ENCODE measurements at places on chromosomes 2 and 18. TPM values are rescaled to one million over a fixed set of nuclear protein-coding genes. Genes with fewer than 3 reads are reported as not detected.
A peak's percentile ranks its signal among the peaks of the same experiment; 100 is the strongest.

CMPK2 gene
- 2.8 TPM for polyA plus RNA-seq

DNA sequence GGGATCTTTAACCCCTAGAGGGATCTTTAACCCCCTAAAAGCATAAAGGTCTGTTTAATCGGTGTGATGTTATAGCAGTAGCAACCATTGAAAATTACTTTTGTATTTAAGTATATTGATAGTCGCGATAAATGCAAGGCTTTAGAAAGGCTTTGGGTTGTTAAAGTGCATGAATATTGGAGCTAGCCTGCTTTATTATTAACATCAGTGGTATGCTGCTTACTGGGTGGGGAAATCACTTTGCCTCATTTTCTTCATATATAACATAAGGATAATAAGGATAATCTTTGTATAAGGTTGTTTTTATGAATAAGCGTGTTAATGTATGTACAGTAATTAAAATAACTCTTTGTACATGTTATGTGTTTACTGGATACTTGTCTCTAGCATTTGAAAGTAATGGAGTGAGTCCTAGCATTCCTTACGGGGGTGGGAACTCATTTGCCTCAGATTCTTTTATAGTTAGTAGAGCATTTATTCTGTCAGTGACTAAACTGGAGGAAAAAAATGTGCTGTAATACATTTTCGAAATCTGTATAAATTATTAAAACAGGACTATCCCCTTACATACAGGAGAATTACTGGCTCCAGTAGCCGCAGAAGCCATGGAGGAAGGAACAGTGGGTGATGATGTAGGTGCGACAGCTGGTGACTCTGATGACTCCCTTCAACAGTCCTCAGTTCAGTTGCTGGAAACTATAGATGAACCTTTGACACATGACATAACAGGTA, 122.2 kb downstream of the BIRC6 start:
- DNase-seq, result no peak

DNA sequence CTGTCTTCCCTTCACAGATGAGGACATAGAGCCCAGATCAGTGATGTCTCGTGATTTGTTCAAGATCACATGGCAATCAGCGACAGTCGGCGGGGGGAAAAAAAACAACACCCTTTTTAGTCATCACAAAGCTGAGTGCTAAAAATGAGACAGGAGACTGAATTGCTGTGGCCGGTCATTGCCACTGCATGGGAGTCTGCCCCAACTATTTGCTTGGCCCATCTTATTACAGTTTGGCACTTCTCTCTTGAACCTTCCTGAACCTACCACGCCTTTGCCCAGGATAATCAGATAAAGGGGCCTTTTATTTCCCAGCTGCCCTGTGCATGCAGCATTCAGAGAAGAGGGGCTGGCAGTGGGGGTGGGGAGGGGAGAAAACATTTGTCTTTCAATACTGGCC, 42.7 kb downstream of the SETBP1 start:
- no peak for DNase-seq

GRCh38 chr18:3294435-3295080, 32.6 kb downstream of the MYL12B start:
- no peak for DNase-seq

TRMT61B gene
- 18.4 TPM for polyA plus RNA-seq

- no peak for DNase-seq
Measured at GRCh38 chr2:216810399-216811160, 49.3 kb downstream of the TNP1 start.

DNA sequence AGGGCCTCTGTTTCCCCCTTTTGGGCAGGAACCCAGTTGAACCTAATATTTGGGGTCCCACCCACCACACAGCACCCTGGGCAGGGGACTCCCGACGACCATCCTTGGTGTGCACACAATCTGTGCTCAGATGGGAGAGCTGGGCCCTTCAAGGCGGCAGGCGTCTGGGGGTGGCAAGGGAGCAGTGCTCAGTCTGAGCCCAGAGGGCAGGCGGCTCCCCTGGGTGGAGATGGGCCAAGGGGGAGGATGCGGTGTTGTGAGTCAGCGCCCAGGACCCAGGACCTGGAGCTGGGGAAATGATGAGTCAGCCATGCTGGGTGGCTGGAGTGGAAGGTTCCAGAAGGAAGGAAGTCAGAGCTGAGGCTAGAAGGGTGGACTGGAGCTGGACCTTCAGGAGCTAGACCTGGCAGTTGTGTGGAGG, 3.8 kb downstream of the PROM2 start:
- DNase-seq, result no peak

- DNase-seq, result no peak
Measured at GRCh38 chr2:31802711-31803110, 208.1 kb downstream of the MEMO1 start.

GRCh38 chr2:66539452-66539851, 104.5 kb downstream of the MEIS1 start:
- no peak for DNase-seq

- DNase-seq, result no peak
Measured at GRCh38 chr2:172877826-172878225, 142.2 kb downstream of the RAPGEF4 start.

DNA sequence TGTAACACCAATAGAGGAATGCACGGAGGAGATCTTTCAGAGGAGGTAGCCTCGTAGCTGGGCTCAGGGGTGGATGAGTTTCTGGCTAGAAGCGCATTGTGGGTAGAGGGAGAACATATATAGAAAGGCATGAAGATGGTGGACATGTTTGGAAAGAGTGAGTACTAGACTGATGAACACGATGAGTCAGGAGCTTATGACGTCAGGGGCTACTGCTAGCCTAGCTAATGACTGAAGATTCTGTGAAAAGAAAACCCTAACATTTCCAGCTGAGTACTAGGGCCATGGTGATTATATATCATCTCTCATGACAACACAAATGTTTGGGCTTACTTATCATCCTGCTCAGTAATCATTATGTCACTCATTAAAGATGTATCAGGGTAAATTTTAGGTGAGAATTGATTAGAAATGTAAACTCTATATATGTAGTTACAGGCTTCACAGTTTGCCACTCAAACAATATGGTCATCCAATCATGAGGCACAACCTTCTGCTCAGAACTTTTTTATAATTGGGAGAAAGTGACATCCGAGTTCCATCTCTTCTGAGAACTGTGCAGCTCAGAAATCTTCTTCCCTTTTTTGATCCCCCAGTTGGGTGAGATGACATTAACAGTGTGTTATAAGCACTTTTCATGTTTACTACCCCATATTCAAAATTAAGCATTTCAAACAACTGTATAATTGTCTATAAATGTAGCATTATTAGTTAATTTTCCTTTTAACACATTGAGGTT, 22.2 kb upstream of the IL1RN start:
- no peak for DNase-seq

FBXO11 gene
- 21.9 TPM for polyA plus RNA-seq

RTTN gene
- 6.3 TPM for polyA plus RNA-seq

FZD7 gene
- 5.6 TPM for polyA plus RNA-seq

- DNase-seq, result no peak
Measured at GRCh38 chr2:216056739-216057138, 24.9 kb downstream of the PECR start.

GRHL1 gene
- 2.3 TPM for polyA plus RNA-seq

- no peak for DNase-seq
Measured at GRCh38 chr2:85972355-85972754, 83.6 kb upstream of the ST3GAL5 start.

CCDC85A gene
- 0.65 TPM for polyA plus RNA-seq

ERICH2 gene
- polyA plus RNA-seq, result 4.0 TPM

DNA sequence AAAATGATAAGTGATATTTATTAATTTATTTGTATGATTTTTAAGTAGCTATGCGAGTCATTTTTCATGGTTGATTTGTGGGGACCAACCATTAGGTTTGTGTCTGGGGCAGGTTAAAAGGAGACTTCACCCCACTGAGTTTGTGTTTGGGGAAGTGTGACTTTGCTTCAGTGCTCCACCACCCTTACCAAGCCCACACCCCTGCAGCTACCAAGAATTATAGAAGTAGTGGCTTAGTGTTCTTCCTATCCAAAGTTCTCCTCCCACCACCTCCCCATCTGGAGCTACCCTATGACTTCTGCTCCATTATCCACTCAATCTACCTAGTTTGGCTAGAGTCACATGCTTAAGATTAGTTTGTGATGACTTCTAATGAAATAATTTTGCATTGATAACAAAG, 182.1 kb upstream of the ZEB2 start:
- DNase-seq, result no peak

DNA sequence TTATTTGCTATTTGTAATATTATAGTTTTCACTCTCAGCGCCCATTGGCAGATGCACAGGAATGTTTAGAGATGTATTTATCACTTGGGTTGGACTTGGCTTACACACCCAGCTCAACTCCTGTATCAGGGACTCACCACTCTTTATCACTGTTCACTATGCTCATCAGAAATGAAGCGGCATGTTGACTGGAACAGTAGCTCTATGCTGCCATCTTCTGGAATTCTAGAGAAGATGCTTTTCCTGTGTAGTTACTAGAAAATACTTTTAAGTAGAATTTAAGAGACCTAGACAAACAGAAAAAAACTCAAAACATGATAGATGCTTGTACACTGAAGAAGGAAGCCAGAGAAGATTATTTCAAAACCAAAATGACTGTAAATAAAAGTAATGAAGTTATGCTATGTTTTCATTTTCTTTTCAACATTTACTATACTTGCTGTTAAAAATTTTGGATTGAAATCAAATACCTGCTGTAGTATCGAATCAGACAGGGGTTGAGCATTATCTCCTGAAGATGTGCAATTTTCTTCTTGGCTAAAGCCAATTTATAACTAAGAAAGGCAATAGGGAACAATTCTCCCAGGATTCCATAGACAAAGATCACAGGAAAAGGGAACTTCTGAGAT, 47.4 kb upstream of the NXPH2 start:
- peak; percentile 88 for DNase-seq

- no peak for DNase-seq
Measured at GRCh38 chr18:74450626-74451025, 6.5 kb downstream of the DIPK1C start.

DNA sequence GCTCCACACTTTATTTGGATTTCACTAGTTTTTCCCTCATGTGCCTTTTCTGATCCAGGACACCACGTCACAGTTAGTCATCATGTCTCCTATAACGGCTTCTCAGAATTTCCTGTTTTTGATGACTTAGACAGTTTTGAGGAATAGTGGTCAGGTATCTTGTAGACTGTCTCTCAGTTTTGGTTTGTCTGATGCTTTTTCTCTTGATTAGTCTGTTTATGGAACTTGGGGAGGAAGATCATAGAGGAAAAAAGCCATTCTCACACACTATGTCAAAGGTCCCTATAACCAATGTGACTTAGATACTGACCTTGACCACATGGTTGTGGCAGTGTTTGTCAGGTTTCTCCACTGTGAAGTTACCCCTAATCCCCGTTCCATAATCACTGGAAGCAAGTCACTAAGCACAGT, 89.0 kb downstream of the RAPH1 start:
- DNase-seq, result no peak

- no peak for DNase-seq
Measured at GRCh38 chr18:65852273-65852672, 101.5 kb downstream of the CDH7 start.

- DNase-seq, result no peak
Measured at GRCh38 chr18:54239601-54240000, 15.1 kb upstream of the MBD2 start.

VSNL1 gene
- 1.0 TPM for polyA plus RNA-seq

DNA sequence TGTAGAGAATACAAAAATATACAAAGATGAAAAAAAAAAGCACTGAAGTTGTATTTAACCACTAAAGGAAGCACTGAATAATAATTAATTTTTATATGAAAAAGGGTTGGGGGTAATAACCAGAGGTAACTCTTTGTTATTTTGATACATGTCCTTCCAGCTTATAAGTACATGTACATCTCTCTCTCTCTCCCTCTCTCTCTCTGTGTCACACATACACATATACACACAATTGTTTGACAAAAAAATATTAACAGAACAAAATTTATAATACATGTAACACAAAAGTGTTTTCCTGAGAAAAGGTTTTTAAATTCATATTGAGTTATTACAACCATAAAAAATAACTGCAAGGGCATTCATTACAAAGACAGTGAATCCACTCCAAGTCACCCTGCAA, 4.6 kb downstream of the WIPF1 start:
- no peak for DNase-seq

DNA sequence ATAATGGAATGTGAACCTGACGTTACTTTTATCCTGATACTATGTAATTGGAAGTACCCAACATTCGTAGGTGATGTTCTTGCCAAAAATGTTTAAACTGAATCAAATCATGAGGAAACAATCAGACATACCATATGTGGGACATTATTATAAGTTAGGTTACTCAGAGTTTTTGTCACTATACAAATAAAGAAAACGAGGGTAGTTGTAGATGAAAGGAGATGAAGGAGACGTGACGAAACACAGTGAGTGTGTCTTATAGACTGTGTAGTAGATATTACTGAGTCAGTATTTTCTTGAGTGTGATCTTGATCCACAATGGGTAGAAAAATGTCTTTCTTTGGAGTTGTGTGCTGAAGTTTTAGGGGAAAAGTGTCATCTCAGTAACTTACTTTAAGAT, 176.8 kb downstream of the ZNF407 start:
- DNase-seq, result no peak

DSG3 gene
- polyA plus RNA-seq, result not detected

DNA sequence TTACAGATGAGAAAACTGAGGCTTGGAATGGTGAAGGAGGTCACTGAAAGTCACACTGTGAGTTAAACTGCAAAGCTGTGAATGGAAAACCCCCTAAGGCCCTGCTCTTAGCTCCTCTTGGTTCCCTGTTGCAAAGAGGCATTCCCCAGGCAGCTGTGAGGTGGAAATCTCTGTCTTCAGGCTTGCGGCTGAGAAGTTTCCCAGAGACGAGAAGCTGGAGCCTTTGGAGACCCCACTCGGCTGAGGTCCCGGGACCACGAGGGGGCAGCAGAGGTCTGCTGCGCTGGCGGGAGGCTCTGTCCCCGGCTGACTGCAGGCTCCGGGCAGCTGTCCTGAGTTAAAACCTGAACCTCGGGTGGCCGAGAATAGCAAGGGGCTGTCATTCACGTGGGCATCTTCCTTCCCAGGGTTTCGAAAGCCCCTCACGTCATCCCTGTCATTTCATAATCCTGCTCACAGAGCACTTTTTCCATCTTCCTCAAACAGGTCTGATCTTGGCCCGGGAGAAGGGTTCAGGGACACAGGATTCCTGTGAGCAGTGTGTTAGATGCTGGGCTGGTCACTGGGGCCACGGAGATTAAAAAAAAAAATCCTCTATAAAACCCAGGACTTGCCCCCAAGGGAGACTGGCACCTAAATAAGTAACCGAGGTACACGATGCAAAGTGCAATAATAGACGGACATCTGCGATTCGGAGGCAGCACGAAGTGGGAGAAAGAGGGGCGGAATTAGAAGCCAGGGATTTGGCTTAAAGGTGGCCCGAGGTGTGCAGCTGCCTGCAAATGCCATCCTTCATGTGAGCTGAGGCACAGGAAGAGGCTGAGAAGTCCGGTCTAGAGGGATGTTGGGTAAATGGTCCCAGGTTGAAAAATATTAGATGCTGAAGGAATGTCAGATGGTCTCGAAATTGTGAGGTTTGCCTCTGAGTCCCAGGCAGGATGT, 24.6 kb upstream of the ATOH8 start:
- DNase-seq, result peak; percentile 90

DNA sequence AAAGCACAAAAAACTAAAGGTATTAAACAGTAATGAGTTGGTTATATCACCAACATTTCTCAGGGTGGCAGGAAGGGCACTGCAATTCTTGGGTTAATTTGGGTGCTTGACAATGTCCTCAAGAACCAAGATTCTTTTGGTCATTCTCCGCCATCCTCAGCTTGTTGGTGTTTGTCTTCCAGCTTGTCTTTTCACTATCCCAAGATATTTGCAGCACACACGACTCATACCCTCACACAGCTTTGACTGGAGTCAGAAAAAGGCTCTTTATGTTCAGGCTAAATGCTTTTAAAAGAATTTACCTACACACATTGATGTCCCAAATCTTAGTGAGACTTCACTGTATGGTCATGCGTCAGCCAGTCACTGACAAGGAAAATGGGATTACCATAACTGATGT, 12.5 kb downstream of the GREB1L start:
- DNase-seq, result no peak

KCNS3 gene
- 4.4 TPM for polyA plus RNA-seq

All from kidney (tissue), 22 donors.